ENCODE measurements at places on chromosomes 1 and 21.

DNA sequence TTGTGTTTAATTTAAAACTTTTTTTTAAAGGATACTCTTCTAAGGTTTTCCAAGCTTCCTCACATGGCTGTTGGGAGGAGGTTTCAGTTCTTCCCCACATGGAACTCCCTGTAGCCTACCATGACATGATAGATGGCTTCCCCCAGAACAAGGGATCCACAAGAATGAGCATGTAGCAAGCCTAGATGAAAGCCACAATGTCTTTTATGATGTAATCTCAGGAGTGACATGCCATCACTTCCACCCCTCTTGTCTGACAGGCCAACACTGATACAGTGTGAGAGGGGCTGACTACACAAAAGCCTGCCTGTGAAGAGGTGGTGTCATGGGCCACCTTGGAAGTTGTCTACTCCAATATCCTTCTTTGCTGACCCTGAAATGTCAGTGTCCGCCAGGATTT lies 32.0 kb downstream of the CD34 start:
- DNase-seq = no peak

DNA sequence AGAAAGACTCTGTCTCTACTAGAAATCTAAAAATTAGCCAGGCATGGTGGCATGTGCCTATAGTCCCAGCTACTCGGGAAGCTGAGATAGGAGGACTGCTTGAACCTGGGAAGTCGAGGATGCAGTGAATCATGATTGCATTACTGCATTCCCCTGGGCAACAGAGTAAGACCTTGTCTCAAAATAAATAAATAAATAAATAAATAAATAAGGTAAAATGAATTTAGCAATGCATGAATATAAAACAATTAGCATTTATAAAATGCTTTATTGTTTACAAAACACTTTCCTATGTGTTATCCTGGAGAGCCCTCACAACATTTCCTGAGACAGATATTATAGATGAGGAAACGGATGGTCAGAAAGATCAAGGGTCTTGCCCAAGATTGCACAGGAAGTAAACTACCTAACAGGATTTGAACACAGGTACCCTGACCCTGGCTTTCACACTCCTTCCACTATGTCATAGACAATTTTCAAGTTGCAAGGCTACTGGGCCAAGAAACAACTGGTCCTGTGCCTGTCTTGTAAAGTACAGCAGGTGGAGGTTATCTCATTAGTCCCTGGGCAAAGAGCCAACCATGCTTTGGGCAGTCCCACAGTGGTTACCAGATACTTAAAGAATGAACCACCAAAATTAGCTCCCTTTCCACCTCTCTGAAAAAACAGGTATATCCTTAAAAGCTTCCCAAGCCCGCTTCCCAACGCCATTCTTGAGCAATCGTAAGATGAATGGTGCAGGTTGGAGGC lies 15.4 kb upstream of the VSIG8 start:
- no peak for DNase-seq

DNA sequence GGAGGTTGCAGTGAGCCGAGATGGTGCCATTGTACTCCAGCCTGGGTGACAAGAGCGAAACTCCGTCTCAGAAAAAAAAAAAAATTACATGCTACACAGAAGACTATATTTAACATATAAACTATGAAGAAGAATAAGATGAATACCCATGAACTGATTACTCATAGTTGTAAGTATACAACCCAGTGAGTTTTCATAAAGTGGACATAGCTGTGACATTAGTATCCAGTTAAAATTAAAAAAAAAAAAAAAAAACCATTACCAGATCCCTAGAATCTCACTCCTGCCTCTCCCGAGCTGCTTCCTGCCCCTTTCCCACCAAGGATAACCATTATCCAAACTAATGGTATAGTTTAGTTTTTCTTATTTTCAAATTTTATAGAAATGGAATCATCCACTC lies 37.4 kb downstream of the UBE4B start:
- DNase-seq = no peak

GRCh38 chr1:14994841-14995437 lies 158.6 kb upstream of the TMEM51 start:
- DNase-seq = no peak

- DNase-seq = no peak
Observed at GRCh38 chr1:87977145-87977544, 648.5 kb downstream of the LMO4 start.

DNA sequence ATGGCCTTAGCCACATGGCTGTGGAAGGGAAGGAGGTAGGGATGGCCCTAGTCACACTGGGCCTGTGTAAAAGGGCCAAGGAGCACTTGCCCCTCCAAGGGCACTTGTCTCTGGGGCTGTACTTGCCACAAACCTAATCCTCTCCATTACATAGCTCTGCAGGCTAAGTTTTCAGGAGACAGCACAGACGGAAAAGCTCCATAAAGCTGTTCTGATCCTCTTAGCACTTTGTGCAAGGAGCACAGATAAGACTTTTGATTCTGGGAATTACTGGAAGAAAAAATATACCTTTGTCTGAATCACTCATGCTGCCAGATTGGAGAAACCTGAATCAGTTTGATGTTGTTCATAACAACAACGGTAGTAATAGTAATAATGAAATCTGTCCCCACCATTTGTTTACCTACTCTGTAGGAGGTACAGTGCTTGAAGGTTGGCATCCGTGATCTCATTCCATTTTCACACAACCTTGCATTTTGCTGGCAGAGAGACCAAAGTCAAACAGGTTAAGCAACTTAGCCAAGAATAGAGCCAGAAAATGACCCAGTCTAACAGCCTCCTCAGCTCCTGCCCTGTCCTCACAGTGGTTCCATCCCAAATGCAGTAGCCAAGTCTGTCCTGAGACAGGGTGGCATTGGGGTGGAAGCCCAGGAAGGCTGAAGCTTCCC lies 207.1 kb downstream of the ROR1 start:
- DNase-seq = no peak

DNA sequence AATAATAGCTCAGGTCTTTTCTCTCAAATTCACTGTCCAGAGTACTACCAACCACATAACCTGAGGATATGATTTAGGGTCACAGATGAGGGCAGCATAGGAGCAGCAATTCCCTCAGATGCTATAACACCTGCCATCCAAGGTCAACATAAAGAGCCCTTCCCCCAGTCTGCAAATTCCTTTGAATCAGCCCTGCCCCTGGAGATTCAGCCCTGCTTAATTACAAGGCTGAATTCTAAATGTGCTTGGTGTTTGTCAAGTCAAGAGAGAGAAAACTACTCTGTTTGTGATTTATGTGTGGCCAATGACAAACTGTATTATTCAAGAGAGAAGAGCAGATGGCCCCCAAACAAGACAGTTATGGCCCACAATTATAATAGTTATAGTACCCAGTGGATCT lies 195.7 kb upstream of the ADGRL2 start:
- no peak for DNase-seq

DNA sequence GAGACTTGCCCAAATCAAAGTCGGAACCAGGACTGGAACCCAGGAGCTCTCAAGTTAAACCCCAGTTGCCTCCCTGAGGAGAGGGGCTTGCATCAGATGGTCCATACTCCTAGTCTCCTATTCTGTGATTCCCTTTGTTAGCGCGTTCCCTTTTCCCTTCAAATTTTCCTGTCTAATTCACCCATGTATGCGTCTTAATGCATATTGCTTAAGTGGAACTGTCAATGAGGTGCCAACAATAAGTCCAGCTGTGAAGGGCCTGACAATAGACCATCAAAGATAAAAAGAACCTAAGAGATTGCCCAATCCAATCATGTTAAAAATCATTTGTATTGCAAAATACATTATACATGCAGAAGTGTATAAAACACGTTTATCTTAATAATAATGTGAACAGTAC lies 634 bp upstream of the SPATA6 start:
- DNase-seq = no peak

DNA sequence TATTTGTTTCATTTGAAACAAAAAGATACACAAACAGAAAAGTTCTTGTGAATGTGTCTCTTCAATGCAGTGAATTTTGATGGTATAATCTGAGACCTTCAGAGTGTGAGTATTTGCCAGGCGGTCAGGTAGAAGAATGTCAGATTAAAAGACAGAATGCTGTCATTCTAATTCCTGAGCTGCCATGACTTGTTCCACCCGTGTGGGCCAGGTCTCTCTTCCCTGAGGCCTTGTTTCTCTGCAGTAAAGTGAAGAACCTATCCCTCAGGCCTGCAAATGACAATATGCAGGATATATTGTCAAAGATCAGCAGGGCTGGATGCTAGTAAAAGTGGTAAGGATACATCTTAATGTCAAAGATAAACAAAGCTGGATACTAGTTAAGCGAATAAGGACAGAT lies 111.4 kb downstream of the ZP4 start:
- no peak for DNase-seq

GRCh38 chr1:111163363-111163762 lies 23.3 kb downstream of the CEPT1 start:
- DNase-seq = no peak

- no peak for DNase-seq
Observed at GRCh38 chr21:40686526-40686925, 160.4 kb downstream of the DSCAM start.

GRCh38 chr1:68206848-68207689 lies 25.3 kb downstream of the WLS start:
- DNase-seq = no peak

All from HL-60 (cell line).